Mesothelial cell of epicardium (in vitro differentiated cells): ENCODE measurements at places on chromosomes 1 and 21. TPM values are rescaled to one million over a fixed set of nuclear protein-coding genes. Genes with fewer than 3 reads are reported as not detected.

The AJAP1 gene
- total RNA-seq, result 2.2 to 2.4 TPM (median 2.2 TPM) in 3 replicates

The S100A8 gene
- not detected in 3 replicates for total RNA-seq

- no peak for DNase-seq
- peak overlapping the region; percentile 91 for H3K27ac ChIP-seq
- no peak overlapping the region for H3K4me3 ChIP-seq
- H3K36me3 ChIP-seq, result no peaks in the 10 kb centered on the region
Observed at GRCh38 chr1:113281550-113281949, 108.8 kb upstream of the MAGI3 start.

DNA sequence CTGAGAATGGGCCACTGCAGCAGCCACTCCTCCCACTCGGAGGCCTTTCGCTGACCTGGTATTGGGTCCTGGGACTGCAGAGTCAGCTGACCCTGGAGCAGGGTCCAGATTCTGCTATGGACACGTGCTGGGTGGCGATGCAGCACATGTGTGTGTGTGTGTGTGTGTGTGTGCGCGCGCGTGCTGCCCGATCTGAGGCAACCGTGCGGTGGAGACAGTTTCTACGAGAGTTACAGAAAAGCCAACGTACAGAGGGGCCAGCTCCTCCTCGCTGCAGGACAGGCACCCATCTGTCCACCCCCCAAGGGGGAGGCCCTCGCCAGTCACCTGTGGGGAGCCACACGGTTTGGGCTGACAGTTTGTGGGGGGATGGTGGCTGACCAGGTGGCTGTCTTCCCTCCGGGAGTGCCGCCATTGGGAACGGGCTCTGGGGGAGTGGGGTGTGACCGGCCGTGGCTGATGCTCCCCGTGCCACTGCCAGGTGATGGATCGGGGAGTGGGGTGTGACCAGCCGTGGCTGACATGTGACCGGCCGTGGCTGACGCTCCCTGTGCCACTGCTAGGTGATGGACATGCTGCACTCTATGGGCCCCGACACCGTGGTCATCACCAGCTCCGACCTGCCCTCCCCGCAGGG is 24.0 kb downstream of the CSTB start:
- H3K27ac ChIP-seq, result no peak overlapping the region
- no peak overlapping the region for H3K4me3 ChIP-seq
- DNase-seq, result no peak
- no peaks in the 10 kb centered on the region for H3K4me1 ChIP-seq

- no peaks in the 10 kb centered on the region for H3K27me3 ChIP-seq
- no peak for DNase-seq
- no peaks in the 10 kb centered on the region for H3K36me3 ChIP-seq
- no peaks in the 10 kb centered on the region for H3K4me1 ChIP-seq
- H3K27ac ChIP-seq, result no peak overlapping the region
Observed at GRCh38 chr1:104919188-104919587, 1169.5 kb downstream of the AMY1C start.

The DRAM2 gene
- 29.8 to 37.9 TPM (median 30.3 TPM) in 3 replicates for total RNA-seq

GRCh38 chr1:169126335-169126734 is 19.8 kb downstream of the ATP1B1 start:
- DNase-seq, result no peak
- H3K36me3 ChIP-seq, result peaks cover 36% of the 10 kb centered on the region
- no peak overlapping the region for H3K4me3 ChIP-seq
- H3K4me1 ChIP-seq, result peaks cover 13% of the 10 kb centered on the region

The KRTAP13-4 gene
- total RNA-seq, result not detected in 3 replicates

The S100A16 gene
- 22.1 to 24.8 TPM (median 22.4 TPM) in 3 replicates for total RNA-seq

The TP73 gene
- total RNA-seq, result 1.0 to 1.4 TPM (median 1.2 TPM) in 3 replicates

The KCND3 gene
- 0.31 to 0.47 TPM (median 0.42 TPM) in 3 replicates for total RNA-seq

- H3K36me3 ChIP-seq, result no peaks in the 10 kb centered on the region
- H3K27me3 ChIP-seq, result peaks cover 92% of the 10 kb centered on the region
- no peak overlapping the region for H3K27ac ChIP-seq
- H3K4me3 ChIP-seq, result peak overlapping the region; percentile 77
- no peak for DNase-seq
Observed at GRCh38 chr1:147080671-147081394, 91.4 kb downstream of the PRKAB2 start.

DNA sequence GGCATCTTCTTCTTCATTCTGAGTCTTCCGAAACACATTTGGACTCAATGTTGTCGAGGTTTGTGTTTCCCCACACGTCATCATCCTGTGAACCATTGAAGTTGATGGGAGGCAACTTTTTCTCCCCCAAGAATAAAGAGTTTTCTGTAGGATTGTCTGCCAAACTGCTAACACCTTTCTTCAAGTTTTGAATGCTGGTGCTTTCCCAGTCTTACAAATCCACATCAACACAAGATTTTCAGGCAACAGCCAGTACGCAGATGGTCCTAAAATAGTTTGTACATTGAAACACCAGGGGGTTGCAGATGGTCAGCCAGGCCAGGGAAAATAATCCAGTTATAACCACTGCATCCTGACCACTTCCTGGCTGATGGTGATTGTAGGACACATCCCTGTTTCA is 187.9 kb downstream of the DISC1 start:
- H3K27ac ChIP-seq, result no peak overlapping the region
- no peaks in the 10 kb centered on the region for H3K27me3 ChIP-seq
- DNase-seq, result no peak
- peaks cover 5% of the 10 kb centered on the region for H3K4me1 ChIP-seq

- peak overlapping the region; percentile 67 for H3K4me3 ChIP-seq
Observed at GRCh38 chr1:1779320-1779675, 1.0 kb upstream of the NADK start.

The VSIG8 gene
- not detected in 3 replicates for total RNA-seq
